ENCODE measurements at places on chromosomes 2 and 18.

DNA sequence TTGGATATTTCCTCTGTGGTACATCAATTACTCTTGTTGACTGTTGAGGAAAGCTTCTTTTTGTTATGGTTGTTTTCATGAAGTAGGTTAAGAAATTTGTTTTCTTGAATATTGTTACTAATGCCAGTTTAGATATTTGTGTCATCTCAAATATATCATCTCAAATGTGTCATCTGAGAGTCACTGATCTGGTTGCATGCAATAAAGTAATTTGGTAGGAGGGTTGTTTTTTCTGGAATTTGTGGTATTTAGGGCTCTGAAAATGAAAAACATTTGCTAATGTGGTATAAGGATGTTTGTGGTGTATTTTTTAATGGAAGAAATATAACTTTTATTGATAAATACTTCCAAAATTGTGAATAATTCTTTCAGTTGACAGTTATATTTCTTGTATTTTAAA is 117.7 kb downstream of the GREB1L start:
- DNase-seq: no peak

DNA sequence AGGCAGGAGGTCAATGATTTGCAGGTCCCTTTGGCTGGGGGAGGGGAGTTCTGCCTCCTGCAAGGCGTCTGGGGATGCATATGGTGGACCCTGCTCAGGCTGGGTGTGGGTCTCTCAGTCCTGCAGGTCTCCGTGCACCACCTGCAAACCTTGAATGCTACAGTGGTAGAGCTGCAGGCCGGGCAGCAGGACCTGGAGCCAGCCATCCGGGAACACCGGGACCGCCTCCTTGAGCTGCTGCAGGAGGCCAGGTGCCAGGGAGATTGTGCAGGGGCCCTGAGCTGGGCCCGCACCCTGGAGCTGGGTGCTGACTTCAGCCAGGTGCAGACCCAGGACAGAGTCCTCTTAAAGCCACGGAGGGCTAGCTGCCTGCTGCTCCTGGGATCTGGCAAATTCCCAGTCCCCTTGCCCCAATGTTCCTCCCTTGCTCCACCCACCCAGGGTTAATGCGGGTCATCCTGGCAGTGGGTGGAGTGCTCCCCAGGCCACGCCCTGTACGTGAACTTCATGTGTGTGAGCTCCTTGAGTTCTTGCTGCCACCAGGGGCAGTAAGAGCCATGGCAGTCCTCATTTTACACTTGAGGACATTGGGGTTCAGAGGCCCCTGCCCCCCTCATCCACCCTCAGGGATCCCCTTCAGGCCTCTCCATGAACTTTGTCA is 3.1 kb downstream of the PROM2 start:
- no peak for DNase-seq

DNA sequence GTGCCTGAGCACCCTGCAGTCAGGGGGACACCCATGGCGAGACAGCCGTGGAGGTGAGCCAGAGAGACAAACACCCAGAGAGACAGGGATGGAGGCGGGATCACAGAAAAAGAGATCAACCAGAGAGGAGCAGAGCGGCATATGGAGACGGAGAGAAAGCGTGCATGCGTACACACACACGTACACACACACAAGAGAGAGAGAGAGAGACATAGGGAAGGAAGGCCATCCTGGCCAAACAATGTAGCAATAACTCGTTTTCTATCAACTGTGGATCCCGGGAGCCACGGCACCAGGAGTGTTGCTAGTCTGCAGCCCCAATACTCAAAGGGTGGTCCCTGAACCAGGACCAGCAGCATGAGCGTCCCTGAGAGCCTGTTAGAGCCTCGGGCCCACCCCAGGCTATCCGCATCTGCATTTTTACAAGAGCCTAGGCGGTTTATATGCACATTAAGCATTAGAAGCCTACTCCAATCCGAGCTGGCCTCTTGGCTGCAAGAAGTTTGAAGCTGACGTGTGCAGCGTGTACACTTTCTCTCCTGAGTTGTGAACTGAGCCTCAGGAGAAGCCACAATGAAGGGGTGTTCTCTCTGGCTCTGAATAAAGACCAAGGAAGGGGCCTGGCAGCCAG is 50.1 kb upstream of the MYCN start:
- no peak for DNase-seq

DNA sequence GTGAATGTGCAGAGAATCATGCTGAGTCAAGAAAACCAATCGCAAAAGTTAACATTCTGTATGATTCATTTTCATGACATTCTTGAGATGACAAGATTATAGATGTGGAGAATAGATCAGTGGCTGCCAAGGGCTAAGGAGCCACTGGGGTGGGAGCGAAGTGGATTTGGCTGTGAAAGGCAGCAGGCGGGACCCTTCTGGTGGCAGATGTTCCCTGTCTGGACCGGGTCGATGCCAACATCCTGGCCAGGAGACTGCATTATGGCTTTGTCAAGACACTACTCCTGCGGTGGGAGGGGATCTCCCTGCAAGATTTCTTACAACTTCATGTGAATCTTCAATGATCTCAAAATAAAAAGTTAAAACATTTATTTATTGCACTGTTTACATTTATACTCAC is 427.9 kb downstream of the GALR1 start:
- DNase-seq: no peak

GRCh38 chr2:223075301-223076270 is 23.6 kb downstream of the KCNE4 start:
- DNase-seq: no peak

GRCh38 chr18:36297417-36298125 is at the start of gene FHOD3:
TSS of gene FHOD3 (plus strand) at chr18:36297713. CDS start at chr18:36297836, 123 bp downstream.
- DNase-seq: no peak

DNA sequence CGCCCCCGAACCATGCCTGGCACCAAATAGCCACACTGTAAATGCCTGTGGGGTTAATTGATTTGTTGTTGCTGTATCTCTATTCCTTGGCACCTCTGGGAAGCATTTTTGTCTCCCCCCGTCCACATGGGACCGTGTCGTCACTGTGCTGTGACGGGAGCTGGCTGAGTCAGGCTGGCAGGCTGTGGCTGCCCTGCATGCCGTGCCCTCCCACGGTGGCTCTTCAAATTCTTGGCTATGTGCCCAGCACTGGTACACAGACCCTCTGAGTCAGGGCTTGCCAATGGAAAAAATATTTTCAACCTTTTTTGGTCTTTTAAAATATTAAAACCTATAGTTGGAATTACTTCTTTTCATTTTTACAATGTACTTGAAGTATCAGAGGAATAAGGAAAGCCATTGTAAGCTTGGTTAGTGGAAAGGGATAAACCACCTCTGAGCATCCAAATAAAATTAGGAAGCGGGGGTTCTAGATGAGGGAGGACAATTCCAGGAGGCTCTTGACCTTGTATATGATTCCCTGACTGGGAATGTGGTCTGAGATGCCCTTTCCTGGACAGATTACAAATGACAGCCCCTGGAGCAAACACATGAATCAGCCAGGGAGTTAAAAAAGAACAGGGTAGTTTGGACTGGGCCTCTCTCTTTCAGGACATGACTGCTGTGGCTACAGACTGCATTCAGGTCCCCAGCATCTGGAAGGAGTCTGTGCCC is 59.4 kb downstream of the DGKD start:
- no peak for DNase-seq

DNA sequence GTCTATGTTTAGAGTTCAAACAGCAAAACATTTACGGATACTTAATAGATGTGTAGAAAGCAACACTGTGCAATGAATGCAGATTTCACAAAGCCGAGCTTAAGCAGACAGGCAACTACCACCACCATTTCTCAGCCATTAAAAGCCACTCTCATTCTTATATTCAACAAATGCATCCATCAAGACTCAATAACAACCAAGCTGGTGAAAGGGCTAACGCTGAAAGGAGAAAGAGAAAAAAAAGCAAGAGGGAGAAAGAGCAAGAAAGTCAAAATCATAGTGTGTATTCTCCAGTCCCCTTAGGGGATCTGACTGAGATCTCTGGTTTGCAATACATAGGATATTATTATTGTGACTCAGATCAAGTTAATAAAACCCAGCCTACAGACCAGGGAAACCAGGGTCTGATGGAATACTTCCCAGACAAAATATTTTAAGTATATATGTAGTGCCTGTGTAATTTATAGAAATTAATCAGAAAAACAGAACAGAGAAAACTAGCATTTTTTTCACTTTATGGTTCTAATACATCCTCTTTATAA is 14.1 kb downstream of the SATB2 start:
- DNase-seq: no peak

DNA sequence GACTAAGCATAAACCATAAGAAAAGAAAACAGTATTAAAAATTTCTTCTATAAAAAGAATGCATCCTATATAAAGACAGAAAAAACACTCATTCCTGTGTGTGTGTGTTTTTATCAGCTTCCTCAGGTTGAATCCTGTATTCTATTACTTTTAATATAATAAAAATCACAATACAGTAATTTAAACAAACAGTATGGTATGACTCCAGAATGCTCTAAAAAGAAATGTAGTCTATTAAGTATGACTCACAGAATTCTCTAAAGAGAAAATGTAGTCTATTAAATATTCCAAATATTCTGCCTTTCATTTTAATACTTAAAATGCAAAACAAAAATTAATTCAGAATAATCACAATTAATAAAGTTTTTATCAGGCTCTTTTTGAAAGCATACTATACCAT is 19.8 kb downstream of the CCDC88A start:
- DNase-seq: no peak

DNA sequence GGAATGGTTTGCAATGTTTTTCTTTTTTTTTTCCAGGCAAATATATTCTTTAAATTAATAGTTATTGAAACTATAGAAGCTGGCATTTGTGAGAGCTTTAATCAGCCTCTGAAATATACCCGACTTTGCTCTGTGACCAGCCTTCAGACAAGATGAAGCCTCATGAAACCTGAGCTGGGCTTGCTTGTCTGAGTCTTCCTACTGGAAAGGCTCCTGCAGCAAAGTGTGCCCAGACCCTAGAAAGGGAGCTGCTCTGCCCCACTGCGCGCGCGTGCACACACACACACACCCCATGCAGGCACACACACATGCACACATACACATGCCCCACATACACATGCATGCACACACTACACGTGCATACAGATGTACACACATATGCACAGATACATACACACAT is 203.3 kb upstream of the NT5C1B start:
- no peak for DNase-seq

DNA sequence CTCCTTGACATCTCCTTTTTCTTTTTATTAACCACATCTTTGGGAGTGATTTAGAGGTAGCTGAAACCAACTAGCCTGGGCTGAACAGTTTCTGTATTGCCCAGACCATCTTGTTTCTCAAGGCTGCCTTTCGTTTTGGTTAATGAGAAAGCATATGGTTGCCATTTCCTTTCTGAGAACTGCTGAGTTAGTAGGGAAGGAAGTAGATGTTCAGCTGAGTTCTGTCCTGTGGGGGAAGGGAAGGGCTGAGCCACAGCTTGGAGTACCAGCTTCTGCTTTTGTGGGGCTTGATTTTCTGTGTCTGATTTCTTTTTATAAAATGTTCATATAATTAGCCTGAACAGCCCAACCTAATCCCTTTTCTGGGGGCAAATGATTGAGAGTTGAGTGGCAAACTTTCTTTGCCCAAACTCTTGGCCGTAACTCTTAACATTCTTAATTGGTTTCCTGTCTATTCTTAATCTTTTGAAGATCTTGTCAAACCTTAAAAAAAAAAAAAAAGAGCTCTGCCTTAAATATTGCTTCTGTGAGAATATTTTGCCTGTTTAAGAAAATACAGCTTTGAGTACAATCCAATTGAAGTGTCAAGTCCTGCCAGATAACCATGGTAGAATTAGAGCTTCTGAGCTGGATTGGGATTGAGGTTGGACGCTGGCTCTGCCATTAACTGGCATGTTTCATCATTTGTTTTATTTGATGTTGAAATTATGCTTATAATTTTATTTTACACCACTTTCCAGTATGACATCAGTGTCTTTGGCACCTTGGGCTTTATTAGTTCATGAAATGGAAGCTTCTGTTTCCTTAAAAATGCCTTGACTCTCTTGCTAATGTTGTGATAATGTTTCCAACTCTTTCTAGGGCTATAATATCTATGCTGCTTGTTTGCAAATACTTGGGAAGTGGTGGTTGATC is 1.9 kb upstream of the NABP1 start:
- no peak for DNase-seq

- DNase-seq: peak; percentile 8
Observed at GRCh38 chr18:74081966-74082741, 65.5 kb downstream of the FBXO15 start.

DNA sequence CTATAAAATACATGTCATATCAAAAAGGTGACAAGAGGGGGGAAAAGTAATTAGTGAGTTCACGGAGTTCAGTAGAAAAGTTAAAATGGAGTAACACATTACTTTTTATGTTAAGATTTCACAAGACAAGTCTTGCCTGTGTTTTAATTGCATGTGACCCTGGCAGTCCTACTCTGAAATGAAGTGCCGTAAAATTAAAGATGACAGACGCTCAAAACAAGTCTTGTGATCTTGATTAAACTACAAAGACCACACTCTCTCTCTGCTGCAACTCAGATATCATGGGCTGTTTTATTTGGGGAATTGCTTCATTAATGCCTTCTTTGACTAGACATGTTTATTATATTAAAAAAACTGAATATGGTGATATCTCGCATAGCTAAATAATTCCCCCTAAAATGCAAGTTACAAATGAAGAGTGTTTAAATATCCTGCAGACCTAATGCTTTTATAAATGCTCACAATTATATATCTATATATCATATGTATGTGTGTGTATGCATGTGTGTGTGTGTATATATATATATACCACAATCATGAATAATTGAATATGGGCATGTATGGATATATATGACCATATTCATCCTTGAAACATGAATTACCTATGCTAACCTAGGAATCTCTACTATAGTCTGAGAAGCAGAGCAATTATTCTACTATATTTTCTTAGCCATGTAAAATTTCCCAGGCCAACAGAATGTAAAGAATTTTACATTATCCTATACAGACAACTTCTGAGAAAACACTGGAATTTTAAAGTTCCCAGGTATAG is 647.5 kb downstream of the ARHGAP15 start:
- no peak for DNase-seq

DNA sequence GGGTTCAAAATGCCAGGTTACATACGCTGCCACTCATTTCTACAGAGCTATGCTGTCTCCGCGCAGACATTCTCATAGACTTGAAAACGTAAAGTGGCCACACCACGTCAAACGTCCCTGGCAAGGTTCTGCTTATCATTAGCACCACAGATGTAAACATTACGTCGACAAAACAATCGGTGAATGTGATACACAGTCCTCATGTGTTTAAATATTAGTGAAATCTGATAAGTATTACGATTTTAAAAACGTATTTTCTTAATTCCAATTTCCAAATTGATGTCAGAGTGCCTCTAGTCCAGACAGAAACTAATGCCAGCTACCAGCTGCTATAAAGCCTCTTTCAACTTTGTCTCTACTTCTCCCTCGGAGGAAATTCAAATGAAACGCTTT is 1.2 kb downstream of the STK17B start:
- DNase-seq: no peak

- no peak for DNase-seq
Observed at GRCh38 chr18:26635466-26635865, 87.1 kb upstream of the KCTD1 start.

DNA sequence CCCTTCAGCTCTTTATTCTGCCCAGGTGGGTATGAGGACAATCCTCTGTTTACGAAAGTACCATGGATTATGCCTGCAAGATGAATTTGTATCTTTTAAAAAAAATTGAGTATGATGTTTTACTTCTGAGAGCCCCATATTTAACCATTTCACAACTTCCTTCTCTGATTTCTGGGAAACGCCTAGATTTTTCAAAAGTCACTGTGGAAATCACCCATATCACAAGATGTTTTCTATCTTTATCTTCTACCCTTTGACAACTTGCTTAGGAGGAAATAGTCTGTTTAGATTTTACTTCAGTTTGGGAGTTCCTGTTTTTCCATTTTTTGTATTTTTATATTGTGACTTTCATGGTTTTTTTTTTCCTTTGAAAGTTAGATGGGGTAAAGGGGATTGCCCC is 53.0 kb downstream of the ICOS start:
- DNase-seq: no peak

Measured in AG09319 (cell line).